Aorta (tissue), 5 donors: ENCODE measurements at places on chromosomes 16 and 17.

- DNase-seq = no peak
These were observed 29.9 kb downstream of the METTL16 start for GRCh38 chr17:2481760-2482159.

DNA sequence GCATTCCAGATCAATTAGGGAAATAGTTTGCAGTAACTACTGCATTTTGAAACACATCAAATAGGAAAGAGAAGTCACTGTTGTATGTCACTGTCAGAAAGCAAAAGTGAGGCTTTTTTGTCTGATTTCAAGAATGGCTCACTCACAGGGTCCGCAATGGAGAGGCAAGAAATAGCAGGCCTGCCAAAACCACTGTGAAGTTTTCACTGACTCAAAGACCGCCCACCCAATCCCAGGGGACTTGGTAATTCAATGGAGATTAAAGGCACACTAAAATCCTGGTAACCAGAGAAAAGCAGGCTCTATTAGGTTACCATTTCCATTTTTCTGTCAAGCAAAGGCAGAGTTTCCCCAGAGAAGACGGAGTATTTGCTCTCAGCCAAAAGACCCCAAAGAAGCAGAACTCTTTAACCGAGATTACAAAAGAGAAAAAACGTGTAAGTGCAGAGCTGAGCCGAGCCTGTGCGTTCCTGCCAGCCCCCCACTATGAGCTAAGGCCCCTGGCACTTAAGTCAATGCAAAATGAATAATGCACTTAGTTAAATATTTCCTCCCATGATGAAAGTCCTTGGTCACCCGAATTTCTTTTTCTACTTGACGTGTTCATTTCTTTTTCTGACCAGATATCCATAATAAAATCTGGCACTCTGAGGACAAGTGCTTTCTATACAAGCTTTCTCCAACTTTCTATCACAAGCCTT, 57.0 kb downstream of the FOXL1 start:
- DNase-seq = peak; percentile 82

DNA sequence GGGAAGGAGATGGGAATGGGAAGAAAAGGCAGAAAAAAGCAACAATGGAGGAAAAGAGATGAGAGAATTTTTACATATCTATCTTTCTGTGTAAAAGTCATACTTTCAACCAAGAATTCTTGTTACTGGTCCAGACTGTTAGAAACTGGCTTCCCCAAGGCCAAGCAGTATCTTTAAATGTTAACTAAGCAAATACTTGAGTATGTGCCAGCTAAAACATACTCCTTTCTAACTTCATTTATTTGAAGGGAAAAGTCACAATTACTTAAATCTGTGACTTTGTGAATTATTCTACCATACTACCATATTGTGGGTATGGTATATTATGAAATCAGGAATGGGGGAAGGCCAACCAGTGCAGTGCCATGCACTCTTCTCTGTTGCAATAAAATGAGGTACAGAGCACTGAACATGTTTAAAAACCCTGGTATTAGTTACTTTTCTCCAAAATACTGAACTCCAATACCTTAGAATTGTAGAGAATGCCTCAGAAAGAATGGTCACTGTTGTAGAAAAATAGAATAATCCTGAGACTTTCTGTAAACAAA, 92.3 kb upstream of the C17orf78 start:
- no peak for DNase-seq

DNA sequence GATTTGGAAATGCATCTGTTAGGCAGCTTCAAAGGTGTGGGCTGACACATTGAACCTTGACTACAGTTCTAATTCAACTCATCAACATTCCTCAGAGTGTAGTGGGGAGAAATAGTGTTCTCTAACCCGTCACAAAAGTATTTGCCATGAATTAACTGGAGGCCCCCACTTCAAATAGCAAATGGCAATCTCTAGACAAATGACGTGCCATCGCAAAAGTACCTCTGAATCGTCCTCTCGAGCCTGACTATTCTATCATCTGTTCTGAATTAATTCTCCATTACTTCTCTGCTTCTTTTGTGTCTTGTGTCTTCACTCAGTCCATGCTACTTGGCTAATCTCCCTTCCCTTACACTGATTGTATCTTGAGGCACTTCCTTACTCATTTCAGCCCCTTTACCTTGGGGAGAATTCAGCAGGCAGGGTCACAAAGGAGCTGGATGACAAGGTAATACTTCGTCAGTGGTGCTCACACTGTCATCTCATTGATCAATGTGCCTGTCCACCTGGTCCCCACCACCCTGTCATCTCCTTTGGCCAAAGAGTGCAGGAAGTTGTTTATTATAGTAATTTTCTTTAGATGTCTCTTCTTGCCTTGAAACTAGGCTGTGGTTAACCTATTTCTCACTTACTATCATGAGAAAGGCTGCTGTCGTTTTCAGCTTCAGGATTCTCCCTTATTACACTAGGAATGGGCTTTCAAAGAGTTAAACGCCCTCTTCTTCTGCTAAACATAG, 108.4 kb downstream of the SYCE1L start:
- no peak for DNase-seq

- peak; percentile 63 for DNase-seq
These were observed 721 bp downstream of the TBCD start for GRCh38 chr17:82752371-82753200.

DNA sequence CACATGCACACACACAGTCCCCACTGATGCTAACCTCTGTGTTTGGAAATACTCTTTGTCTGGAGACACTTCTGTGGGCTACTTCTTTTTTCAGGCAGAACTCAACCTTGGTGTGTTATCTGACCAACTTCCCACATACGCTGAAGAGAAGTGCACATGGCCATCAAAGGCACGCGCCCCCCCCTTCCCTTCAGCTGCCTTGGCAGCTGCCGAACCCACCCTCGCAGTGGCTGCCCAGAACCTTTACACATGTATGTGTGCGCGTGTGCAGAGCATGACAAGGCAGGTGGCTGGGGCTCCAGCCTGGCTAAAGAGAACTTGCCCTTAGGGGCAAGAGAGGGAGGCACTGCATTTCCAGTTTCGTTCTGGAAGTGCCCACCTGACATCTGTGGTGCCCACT, 3.9 kb downstream of the RAPGEFL1 start:
- no peak for DNase-seq

DNA sequence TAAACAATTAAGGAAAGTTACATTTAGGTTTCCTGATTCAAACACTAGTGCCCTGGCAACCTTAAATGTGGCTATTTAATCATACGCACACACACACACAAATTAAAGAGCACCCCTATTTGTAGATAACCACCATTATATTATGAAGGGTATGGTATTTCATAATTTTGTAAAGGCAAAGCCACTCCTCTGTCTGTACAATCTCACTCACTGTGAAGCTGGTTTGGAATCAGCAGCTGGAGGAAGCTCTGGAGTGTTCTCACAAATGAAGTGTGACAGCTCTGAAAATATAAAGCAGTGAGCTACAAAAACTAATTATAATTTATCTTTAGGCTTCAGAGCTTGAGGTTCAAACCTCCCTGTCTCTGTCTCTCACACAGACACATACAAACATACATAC, 57.9 kb upstream of the KCNJ16 start:
- no peak for DNase-seq

DNA sequence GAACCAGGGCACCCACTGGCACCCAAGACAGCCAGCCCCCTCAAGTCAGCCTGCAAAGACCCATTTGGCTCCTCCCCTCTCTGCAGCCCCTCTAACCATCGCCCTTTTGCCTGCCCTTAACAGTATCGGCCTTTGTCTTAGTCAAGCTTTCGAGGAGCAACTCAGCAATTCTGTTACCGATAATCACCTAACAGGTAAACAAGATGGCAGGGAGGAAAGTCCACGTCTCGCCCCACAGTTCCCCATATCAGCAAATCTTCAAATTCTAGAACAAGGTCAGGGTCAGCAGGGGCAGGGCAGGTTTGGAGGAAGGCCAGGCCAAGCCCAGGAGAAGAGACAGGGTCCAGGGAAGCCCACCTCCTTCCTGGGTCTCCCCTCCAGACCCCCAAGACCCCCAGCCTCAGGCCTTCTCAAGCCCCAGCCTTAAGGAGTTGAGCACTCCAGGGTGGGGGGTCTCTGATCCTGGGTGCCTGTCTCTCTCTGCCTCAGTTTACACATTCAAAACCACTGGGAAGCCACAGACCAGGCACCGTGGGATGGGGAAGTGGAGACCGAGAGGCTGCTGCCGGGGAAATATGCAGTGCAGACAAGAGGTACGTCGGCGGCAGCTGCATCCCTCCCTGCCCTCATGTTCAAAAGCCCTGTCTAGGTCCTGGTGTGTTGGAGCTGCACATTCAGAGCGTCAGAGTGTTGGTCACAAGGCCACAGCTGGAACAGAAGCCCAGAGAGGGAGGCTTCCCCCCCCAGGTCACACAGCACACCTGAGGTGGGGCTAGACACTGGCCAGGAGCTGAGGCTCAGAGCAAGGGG, 3.9 kb upstream of the OSGIN1 start:
- DNase-seq = no peak

DNA sequence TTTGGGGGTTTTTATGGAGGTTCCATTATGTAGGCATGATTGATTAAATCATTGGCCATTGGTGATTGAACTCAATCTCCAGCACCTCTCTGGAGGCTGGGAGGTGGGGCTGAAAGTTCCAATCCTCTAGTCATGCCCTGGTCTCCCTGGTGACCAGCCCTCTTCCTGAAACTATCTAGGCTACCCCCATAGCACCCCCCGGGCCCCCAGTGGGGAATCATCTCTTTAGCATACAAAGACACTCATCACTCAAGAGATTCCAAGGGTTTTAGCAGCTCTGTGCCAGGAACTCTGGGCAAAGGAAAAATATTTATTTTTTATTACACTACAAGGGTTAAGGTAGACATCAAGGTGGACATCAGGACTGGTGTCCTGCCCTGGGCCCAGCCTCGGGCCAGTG, 10.6 kb downstream of the SLC46A1 start:
- no peak for DNase-seq

DNA sequence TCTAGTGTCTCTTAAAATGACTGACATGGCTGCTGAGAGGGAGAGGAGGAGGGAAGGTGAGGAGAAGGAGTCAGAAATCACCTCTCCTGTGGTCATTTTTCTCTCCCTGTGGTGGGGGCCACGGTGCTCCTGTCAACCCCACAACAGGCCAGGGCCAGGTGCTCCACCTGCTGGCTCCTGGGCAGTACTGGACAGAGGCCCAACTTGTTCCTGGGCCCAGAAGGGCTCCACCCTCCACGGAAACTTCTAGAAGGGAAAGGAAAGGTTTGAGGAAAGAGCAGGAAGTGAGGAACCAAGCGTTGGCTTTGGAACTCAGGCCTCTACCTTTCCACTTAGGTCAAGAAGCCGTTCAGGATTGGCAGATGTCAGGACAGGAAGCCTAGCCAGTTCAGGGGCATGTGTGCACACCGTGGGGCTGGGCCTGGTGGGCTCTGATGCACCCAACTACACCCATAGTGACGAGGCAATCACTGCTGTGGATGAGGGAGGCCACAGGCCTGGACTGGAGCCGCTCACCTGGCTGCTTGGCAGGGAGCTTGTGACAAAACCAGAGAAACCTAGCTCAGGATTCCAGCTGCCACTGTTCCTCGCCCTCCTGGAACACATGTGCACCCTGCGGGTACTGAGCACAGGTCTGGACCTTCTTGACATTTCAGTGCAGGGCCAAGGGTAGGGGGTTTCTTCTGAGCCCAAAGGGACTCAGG, 36.1 kb downstream of the WNT3 start:
- DNase-seq = no peak
